T-helper 2 cell (primary cell): ENCODE measurements at places on chromosomes 7 and 10.

- DNase-seq: no peak
Measured at GRCh38 chr10:76435157-76435556, 1003.7 kb downstream of the LRMDA start.

GRCh38 chr10:106682175-106682574, 482.3 kb downstream of the SORCS1 start:
- no peak for DNase-seq

DNA sequence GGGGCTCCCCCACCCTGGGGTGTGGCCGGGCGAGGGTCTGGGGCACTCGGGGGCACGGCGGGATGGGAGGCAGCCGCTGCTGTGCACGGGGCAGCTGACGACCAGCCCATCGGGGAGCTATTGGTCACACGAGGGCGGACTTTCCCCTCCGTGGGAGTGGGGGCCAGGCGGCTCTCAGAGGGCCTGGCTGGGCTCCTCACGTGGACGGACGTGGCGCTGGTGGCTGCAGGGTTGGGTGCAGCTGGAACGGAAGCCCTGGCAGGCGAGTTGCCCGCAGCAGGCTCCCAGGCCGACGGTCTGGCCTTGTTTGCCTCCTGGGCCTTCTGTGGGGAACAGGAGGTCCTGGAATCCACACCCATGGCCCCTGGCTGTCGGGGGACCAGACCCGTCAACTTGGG, 14.3 kb downstream of the MICALL2 start:
- DNase-seq: no peak

DNA sequence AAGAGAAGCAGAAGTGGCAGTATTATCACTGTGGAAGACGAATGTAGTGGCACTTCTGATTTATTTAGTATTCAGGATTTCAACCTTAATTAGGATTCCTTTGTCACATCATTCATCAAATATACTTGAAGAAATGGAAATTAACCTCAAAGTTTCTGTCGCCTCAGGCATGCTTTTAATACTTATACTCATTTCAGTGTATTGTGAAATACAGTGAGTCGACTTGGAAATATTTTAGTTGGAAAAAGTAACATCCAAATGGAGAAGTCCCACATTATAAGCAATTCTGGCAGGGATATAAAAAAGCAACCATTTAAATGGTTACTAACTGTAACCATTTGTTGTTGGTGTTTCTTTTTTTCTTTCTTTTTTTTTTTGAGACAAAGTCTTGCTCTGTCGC, 648.8 kb downstream of the ARL4A start:
- DNase-seq: no peak

GRCh38 chr10:90847436-90847835, 10.4 kb downstream of the HTR7 start:
- peak; percentile 4 for DNase-seq

DNA sequence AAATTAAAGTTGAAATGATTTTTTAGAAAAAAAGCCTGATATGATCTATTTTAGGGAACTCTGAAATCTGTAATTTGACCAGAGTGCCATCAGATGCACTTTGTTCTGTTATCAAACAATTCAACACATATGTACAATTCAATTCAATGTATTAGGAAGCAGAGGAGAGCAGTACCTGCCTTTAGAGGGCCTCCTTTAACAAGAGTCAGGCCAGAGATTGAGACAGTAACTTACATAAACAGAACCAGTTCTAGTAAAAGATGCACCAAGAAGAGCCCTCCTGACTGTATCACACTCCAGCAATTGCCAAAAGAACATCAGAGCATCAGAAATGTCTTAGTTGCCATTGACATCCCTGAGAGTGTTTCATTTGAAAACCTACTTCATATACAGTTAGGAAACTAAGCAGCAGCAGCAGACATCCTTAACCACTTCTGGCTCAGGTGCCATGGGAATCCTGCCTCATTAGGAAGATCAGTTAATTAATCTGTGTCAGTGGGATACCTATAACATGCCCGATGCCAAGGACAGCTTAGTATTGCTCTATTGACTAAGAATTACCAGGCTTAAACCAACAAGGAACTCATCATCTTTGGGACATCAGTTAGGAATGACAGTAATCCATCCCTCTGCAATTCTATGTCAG, 1222.6 kb upstream of the LRRN3 start:
- no peak for DNase-seq

DNA sequence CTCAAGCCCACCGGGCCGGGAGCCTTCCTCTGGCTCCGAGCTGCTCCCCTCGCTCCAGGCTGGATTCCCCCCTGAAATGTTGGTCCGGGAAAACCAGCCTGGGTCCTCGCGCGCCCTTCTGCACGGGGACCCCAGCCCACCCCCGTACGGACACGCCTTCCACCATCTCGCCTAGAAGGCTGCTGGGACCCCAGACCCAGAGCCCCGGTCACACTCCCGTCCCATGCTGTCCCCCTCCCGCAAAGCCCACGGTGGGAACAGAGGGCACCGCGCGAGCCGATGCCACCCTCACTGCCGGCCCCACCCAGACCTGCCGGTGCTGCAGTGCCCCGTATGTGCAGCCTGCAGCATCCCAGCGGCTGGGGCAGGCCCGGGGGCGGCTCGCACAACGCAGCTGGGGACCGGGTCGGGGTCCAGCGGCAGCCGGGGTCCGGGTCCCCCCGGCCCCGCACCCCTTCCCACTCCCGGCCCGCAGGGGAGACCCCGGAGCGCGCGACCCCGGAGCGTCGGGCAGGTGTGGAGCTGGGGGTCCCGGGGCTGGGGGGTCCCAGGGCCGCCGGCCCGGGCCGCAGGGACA, 871 bp downstream of the SPOCK2 start:
- peak; percentile 38 for DNase-seq

GRCh38 chr10:70311698-70312097, 27.9 kb upstream of the NPFFR1 start:
- no peak for DNase-seq

- no peak for DNase-seq
Measured at GRCh38 chr7:34622182-34622581, 35.8 kb upstream of the NPSR1 start.

DNA sequence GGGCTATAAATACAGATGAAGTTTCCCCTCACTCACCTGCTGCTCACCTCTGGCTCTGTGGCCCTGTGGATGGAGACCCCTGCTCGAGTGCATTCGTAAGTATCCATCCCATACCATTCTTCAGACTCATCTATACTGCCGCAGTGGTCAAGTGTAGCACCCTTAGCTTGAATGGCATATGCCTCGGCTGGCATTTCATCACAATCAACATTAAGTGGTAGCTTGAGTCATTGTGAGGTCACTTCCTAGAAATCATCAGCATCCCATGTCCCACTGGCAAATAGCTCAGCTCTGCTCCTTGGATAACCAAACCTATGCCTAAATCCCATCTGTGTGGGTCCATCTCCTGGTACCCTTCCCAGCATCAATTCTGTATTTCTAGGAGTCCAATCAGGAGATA, 38.2 kb downstream of the MDH2 start:
- no peak for DNase-seq

GRCh38 chr7:116086547-116087045, 56.0 kb upstream of the TFEC start:
- no peak for DNase-seq

DNA sequence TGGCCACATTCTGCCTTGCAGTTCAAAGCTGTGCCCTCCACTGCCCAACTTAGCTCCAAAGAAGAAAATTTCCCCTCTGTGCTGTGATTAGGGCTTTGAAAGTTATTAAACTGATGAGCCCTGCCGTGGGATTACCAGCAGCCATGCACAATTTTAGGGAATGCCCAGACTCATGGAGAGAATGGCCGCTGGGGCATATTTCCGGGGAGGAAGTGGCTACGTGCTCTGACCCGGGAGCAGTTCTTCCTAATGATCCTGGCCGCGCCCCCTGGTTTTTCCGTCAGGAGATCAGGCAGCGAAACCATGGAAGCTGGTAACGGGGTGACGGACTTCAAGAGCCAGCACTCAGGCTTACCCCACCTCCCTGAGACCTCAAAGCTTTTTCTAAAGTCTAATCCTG, 365.5 kb upstream of the PFKP start:
- no peak for DNase-seq

- no peak for DNase-seq
Measured at GRCh38 chr10:122117475-122117874, 128.5 kb downstream of the TACC2 start.

GRCh38 chr7:73308665-73309214, at the start of gene NSUN5:
TSS of gene NSUN5 (minus strand) at chr7:73308826. CDS start at chr7:73308790, 36 bp downstream.
- DNase-seq: peak; percentile 69

- no peak for DNase-seq
Measured at GRCh38 chr7:123665896-123666295, 10.2 kb downstream of the LMOD2 start.

GRCh38 chr7:41188163-41189130, 514.4 kb downstream of the INHBA start:
- no peak for DNase-seq

DNA sequence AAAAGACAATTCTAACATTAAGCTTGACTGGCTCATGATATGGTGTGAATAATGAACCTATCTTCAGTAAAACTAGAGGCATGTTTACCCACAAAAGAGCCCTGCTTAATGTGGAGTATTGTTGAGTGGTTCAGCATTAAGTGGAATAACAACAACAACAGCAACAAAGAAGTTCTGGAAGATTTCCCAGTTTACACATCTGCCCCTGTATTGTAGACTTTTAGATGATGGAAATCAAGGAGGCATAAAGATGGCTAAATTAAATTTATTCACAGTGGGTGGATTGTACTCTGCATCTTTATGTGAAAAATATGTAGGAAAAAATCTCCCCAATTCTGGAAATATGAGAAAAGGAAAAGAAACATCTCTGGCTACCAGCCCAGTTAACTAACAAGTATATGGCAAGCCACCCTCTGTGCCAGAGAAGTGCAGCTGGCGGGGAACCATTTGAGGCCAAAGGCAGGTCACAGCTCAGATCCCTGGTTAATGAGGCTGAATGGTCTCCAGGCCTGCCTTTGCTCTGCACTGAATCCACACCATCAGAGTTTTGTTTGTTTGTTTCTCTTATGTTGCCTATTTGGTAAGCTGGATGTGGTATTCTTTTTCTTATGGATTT, 186.0 kb downstream of the SEMA3D start:
- no peak for DNase-seq

DNA sequence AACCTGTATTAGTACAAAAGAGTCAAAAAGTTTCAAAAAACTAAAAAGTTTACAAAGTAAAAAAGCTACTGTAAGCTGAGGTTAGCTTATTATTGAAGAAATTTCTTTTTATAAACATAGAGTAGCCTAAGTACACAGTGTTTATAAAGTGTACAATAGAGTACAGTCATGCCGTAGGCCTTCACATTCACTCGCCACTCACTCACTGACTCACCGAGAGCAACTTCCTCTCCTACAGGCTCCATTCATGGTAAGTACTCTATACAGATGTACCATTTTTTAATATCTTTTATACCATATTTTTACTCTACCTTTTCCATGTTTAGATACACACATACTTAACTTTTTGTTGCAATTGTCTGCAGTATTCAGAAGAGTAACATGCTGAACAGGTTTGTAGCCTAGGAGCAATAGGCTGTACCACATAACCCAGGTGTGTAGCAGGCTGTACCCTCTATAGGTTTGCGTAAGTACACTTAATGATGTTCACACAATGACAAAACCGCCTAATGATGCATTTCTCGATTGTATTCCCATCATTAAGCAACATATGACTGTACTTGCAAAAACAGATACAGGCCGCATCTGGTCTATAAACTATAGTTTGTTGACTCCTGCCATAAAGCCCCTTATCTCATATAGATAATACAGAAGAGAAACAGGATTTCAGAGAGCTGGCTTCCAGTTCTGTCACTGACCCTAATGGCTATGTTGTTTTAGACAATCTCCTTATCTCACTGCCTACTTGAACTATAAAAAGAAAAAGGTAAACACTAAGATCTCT, 438.8 kb downstream of the HTR7 start:
- no peak for DNase-seq

DNA sequence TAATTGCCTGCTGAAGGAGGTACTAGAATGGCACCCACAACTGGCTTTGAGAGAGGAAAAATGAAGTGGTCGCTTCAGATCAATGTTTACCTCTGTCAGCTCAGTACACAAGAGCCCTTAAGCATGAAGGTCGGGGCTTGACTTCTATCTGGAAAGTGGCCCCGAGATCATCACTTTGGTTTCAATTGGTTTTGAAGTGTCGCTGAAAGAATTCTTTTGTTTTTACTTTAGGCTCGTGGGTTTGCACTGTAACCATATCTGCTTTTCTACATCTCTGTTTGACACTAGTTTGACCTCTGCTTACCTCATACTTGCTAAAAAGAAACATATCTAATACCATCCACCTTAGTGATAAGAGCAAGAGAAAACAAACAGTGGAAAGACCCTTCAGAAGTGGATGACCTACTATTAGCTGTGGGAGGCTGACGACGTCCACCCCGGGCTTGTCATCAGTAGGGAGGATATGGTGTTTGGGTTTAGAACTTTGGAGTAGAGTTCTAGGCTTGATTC, 361.8 kb downstream of the GATA3 start:
- peak; percentile 81 for DNase-seq

- no peak for DNase-seq
Measured at GRCh38 chr7:5243261-5243660, 39.5 kb upstream of the SLC29A4 start.

GRCh38 chr7:104943502-104944343, 70.3 kb upstream of the KMT2E start:
- peak; percentile 61 for DNase-seq

- peak; percentile 22 for DNase-seq
Measured at GRCh38 chr7:6533893-6534495, 17.3 kb downstream of the GRID2IP start.

DNA sequence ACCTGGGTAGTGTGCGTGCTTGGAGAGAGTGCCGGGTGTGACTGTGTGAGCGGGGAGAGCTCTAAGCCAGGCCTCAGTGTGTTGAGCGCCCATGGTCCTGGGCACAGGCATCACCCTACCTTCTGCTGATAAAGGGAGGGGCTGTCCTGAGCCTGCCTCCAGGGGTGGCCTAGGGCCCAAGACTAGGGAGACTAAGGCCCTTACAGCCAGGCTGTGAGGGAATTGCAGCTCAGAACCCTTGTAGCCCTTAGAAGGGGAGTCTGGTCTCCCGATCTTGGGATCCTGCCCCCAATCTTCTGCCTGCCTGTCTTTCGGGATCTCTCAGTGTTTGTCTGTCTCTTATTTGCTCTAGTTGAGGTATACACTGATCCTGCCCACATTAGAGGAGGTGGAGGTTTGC, 41.2 kb downstream of the PAX2 start:
- no peak for DNase-seq

- no peak for DNase-seq
Measured at GRCh38 chr7:27147199-27148030, at the start of gene HOXA6. TSS of gene HOXA6 (minus strand) at chr7:27147774. CDS start at chr7:27147749, 25 bp downstream.

- DNase-seq: no peak
Measured at GRCh38 chr10:10396601-10397000, 621.1 kb upstream of the CELF2 start.

GRCh38 chr7:66913118-66914037, 7.6 kb upstream of the TMEM248 start:
- DNase-seq: no peak

DNA sequence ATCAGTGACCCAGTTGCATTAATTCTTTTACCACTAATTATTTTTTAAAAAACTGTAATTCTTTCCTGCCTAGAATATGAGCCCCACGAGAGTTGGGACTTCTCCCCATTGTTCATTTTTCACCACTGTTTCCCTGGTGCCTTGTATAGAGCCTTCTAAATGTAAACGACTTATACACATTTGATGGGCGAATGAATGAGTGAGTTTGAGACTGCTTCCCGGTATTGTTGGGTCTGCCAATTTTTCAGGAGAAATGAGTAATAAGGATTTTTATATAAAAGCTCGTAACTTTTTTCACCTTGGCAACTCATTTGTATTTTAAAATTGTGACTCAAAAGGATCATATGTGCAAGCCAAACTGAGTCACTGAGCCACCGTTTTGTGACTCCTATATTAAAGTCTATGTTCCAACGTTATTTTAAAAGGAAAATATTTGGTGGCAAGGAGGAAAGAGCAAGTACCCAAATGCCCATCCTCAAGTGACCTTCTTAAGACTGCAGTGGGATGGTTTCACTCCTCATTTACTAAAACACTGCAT, 621.3 kb downstream of the KCNMA1 start:
- no peak for DNase-seq
